Dermis microvascular lymphatic vessel endothelial cell (primary cell): ENCODE measurements at places on chromosomes 2 and 18. TPM values are rescaled to one million over a fixed set of nuclear protein-coding genes. Genes with fewer than 3 reads are reported as not detected.

Gene PAX8
- total RNA-seq: under 0.01 TPM in 2 replicates

Gene IWS1
- 21.7 and 26.2 TPM in 2 replicates for total RNA-seq

Gene CFC1
- total RNA-seq: not detected in 2 replicates

Gene FNDC4
- total RNA-seq: 10.0 and 16.4 TPM in 2 replicates

Gene DNAJC27
- total RNA-seq: 1.0 and 1.5 TPM in 2 replicates

Gene AQP12B
- not detected in 2 replicates for total RNA-seq

Gene LRP2
- total RNA-seq: under 0.01 TPM in 1 of 2 replicates, not detected in the other

Gene UGT1A4
- total RNA-seq: not detected in 2 replicates

Gene VWA3B
- total RNA-seq: 0.13 TPM in 1 of 2 replicates, not detected in the other

Gene IL1B
- total RNA-seq: not detected in 2 replicates

Gene REG3A
- total RNA-seq: not detected in 2 replicates

Gene ASB18
- total RNA-seq: not detected in 2 replicates

Gene MYO3B
- under 0.01 TPM in 1 of 2 replicates, not detected in the other for total RNA-seq

DNA sequence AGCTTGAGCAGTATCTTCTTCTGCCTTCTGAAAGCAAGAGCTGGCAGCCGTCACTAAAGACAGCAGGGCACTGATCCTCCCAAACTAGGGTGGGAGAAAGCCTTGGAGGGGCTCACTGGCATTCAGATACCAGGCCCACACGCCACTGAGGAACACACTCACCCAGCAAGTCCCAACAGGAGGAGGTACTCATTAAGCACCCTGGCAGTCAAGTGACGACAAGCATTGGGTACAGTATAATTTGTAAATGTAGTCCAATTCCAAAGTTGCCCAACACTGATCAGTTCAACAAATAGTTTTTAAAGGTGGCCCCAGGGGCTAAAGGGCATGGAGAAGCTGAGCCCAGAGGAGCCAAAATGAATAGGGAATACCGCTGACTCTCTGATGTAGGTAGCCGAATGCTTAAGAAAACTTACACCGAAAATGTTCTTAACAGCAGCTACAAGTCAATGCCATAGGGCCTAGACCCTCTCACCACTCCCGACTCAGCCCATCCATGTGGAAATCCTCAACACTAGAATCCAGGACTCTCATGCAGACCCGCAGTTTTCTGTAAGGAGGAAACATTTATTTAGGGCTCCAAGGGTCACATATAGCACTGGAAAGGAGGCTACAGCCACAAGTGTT lies 9.9 kb downstream of the LIMS2 start:
- DNase-seq: no peak

GRCh38 chr2:37325625-37326071 lies 1.0 kb upstream of the PRKD3 start:
- no peak for DNase-seq

GRCh38 chr2:201363857-201364560 lies 6.9 kb upstream of the FLACC1 start:
- peak; percentile 71 for DNase-seq

DNA sequence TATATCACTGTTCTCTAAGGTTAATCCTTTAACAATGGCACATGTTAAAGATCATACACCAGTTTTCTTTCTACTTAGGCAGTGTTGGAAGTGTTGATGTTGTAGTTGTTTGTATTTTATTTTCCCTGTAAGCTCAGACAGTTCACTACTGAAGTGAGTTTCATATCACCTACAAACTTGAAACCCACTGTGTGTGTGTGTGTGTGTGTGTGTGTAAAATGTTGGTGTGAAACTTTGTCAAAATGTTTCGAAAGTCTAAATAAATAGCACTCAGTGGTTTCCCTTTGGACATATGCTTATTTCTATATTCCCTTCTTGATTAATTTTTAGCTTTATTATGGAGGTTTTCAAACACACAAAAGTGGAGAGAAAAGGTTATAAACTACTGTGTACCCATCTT lies 79.8 kb upstream of the CAVIN2 start:
- peak; percentile 10 for DNase-seq

GRCh38 chr2:202555356-202555755 lies 79.4 kb upstream of the FAM117B start:
- DNase-seq: no peak

- no peak for DNase-seq
These were observed 343.7 kb downstream of the INSIG2 start for GRCh38 chr2:118431997-118432396.

GRCh38 chr2:441258-442022 lies 153.5 kb upstream of the ALKAL2 start:
- DNase-seq: no peak

DNA sequence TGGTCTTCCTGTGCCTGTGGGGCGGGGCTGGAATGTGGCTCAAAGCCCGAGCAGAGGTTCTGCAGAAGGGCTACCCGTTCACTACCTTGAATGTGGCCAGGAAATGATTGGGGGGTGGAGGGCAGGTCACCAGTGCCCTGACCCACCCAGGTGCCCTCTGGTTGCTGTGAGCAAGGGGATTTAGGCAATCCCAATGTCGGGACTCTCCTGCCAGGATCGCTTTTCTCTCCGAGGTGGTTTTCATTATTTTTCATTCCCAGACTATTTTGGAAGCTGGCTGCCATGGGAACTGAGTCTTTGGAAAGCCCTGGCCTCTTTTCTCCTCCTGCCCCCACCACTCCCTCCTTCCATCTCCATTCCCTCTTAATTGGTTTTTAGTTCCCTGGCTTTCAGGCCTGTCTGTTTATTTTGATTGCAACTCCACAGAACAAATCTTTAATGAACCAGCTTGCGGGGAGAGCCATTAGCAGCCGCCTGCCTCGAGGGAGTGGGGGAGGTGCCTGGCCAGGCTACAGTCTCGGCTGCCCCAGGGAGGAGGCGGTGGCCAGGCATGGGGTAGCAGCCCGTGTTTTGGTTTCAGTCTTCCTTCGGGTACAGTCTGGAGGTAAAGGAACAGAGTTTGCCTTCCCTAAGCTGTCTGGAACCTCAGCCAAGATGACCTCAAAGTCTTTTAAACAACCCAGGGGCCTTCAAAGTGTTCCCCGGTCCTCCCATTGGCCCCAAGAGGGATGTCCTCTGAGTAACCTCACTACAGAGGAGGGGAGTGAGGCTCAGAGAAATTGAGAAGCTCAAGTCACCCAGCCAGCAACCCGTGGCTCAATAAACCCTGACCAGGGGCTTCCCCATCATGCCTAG lies 114.4 kb upstream of the HAAO start:
- no peak for DNase-seq

DNA sequence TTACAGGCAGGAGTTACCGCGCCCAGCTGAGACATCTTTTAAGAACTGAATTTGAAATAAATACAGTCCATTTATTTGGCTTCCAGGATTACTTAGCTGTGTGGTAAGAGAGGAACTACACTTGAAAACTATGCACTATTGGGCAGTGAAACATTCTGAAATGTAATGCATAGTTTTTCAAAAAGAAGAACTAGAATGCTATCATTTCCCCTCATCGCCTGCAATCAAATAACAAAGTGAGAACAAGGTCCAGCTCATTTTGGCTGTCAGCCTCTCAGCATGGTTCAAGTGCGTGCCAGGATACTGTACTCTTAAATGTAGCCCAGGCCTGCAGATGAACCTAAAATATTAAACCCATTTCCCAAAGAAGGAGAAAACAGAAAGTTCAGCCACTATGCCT lies 76.6 kb upstream of the ARL5A start:
- DNase-seq: no peak

DNA sequence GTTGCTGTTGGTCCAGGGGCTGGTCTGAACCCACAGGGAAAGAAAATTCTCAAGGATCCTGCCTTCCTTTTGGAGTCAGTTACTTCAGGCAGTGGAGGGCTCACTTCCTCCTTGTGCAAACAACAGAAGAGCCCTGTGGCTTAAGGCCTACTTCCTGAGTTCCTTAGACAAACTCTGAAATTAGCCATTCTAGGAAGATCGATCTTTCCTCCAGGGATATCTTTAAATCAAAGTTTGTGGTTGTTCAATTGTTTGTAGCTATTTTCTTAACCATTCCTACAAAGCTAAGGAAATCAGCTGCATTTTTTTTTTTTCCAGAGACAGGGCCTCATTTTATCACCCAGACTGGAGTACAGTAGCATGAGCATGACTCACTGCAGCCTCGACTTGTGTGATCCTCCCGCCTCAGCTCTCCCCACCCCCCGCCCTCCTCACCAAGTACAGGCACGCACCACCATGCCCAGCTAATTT lies 156.0 kb downstream of the TANC1 start:
- peak; percentile 94 for DNase-seq

- DNase-seq: no peak
These were observed 1.4 kb upstream of the KIF1A start for GRCh38 chr2:240821429-240821778.

DNA sequence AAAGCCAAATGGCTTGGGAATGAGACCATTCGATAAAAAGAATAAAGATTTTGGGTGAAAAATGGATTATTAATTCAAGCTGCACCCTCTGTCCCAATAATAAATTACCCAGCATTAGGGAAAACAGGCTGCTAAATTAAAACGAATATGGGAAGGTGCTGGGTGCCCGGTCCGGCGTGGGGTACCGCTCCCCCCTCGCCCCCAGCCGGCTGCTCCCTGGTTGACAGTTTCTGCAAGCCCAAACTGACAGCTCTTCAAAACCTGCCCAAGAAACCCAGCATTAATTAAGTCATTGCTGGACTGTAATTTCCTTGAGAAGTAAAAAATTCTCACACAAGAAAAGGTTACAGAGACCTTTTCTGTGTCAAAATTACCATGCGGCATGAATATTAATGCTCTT lies 98.6 kb downstream of the PTGR3 start:
- no peak for DNase-seq

DNA sequence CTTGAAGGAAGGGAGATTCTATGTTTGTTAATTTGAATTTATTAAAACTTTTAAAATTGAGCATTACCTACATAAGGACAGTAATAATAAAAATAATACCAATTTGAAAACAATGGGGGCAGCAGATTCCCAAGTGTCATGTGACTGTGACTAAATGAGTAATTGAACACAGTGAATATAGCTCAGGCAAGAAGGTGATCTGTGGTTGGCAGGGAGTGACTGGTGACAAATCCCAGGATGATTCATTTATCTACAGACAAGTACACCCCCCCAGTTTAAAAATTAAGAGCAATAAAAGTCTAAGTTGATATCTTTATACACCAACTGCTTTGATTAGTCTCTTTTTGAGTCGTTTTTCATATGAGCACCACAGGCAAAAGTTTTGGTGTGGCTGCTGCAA lies 299.5 kb downstream of the ARHGAP15 start:
- no peak for DNase-seq

GRCh38 chr18:58257461-58257860 lies 213.4 kb downstream of the NEDD4L start:
- DNase-seq: no peak

GRCh38 chr2:2046497-2046896 lies 284.6 kb downstream of the MYT1L start:
- no peak for DNase-seq

DNA sequence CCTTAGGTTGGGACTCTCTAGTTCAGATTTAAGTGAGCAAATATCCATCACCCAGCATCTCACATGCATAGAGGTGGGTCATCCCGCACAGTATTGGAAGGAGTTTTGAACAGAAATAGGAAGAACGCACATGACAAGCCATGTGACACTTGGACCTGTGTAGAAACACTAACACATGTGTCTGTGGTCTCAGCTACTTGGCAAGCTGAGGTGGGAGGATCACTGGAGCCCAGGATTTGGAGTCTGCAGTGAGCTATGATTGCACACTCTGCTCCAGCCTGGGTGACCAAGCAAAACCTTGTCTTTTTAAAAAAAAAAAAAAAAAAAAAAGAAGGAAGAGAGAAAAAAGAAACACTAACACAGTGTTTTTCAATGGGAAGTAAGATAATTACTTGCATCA lies 5.4 kb upstream of the MTCL1 start:
- no peak for DNase-seq

DNA sequence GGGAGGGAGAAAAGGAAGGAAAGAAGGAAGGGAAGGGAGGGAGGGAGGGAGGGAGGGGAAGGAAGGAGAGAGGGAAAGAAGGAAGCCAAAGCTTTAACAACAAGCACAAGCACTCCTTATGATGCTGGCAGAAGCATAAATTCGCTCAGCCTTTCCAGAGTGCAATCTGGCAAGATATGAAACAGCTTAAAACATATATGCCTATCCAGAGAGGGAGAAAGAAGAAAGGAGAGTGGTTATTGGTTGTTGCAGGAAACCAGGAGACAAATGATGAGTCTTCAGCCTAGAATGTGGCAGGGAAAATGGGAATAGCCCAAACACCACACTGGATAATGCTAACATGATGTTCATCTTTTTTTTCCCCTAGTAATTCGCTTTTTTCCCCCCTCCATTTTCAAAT lies 64.0 kb downstream of the STPG4 start:
- no peak for DNase-seq

DNA sequence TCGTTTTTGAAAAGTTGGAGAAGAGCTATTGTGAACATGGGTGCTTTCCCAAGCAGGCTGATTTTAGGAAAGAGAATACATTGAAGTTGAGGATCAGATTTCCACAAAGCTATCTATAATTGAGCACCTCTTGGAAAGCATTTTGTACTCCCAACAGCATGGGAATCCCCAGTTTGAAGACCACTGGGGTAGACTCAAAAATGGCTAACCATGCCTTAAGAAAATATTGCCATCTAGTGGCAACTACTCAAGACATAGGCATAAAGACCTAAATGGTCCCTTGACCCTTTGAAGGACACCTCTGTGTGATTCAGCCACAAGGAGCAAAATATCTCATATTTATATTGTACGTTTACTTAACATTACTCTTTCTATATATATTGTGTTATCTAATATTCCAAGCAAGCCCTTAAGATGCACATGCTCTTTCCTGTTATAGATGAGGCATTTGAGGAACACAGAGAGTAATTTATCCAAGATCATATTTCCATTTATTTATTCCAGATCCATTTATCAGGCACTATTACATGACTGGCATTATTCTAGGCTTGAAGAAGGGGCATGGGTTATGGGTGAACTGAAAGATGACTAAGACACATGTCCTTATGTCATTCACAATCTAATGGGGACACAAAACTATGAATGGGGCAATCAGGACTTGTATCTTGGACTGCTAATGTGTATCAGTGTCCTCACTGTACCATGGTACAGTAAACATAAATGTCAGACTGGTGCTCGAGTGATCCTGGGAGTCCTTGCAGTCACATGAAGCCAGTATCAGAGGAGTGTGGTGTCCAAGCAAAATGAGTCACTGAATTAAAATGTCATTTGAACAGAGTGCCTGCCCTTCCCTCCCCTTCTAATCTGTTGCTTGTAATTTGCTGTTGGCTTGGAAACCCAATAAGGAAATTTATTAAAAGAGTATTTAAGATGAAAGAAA lies 121.0 kb upstream of the XPO1 start:
- peak; percentile 47 for DNase-seq

DNA sequence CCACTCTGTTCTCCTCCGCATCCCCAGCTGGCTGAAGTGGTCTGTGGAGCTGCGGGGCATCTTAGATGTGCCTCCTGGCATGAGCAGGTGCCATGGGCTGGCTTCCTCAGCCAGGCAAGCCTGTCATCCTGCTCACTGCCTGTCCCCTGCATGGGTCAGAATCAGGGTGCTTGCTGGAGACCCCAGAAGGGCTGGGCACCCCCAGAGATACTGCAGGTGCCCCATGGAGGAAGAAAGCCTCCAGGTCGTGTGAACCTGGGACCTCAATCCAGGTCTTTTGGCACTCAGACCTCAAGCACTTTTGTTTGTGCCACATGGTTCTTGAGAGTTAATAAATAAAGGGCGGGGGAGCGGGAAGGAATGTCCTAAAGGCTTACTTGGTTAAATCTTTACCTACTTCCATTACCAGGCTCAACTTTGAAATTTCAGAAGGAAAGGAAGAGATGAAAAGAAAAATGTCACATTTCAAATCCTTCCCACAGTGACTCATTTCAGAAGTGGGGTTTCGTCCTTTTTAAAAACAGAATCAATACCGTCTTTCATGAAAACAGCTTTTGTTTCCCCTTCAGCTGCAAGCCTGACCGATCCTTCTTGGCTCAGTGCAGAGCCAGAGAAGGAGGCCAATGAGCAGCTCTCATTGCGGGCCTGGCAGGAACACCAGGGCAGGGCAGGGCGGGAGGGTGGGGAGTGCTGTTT lies 69.9 kb downstream of the RHOB start:
- DNase-seq: no peak
